ENCODE measurements at places on chromosomes 6 and 20.

GRCh38 chr6:151025076-151025475, 159.6 kb downstream of the MTHFD1L start:
- no peak for DNase-seq

DNA sequence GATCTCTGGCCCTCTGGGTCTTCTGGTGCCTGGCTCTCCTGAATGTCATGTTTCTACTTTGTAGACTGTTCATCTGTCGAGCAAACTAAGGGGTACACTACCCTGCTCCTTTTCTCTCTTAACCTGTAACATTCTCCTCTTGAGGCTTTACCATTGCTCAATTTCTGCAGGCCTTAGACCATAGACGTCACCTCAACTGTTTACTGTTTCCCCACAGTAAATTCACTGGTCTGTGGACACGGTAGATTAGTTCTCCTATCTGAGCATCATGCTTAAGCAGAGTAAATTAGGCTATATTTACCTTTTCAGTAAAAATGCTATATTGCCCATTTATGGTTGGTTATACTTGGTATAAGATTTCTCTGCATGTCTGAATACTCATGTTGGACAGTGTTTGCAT, 40.5 kb downstream of the MCM8 start:
- no peak for DNase-seq

- DNase-seq, result no peak
Measured at GRCh38 chr6:100433726-100434435, 30.8 kb downstream of the SIM1 start.

- DNase-seq, result no peak
Measured at GRCh38 chr6:137361701-137362100, 132.5 kb downstream of the OLIG3 start.

- no peak for DNase-seq
Measured at GRCh38 chr6:54248319-54248718, 59.9 kb upstream of the TINAG start.

All from stimulated activated CD4-positive, alpha-beta T cell treated with anti-CD3 and anti-CD28 coated beads, Interleukin-1b, Interleukin-23, amount 100 ng/mL, for 1 hour (primary cell).